ENCODE measurements at places on chromosomes 13 and 19.

- DNase-seq = no peak
Observed at GRCh38 chr19:12751635-12752034, at the start of gene BEST2. Gene BEST2 (plus strand): TSS chr19:12751791. CDS start chr19:12752593, 802 bp downstream.

- no peak for DNase-seq
Observed at GRCh38 chr13:79802389-79803085, 321.6 kb downstream of the NDFIP2 start.

GRCh38 chr19:17393002-17393401, 994 bp downstream of the CCDC194 start:
- no peak for DNase-seq

GRCh38 chr13:97257800-97258799, 36.0 kb downstream of the MBNL2 start:
- DNase-seq = peak; percentile 81

- DNase-seq = no peak
Observed at GRCh38 chr13:74389056-74389455, 254.9 kb upstream of the KLF12 start.

- DNase-seq = peak; percentile 88
Observed at GRCh38 chr19:24140099-24140498, 53.1 kb downstream of the ZNF254 start.

GRCh38 chr19:1653300-1653628, 849 bp upstream of the TCF3 start:
- DNase-seq = no peak

GRCh38 chr13:59587971-59588716, 575.6 kb downstream of the DIAPH3 start:
- DNase-seq = no peak

DNA sequence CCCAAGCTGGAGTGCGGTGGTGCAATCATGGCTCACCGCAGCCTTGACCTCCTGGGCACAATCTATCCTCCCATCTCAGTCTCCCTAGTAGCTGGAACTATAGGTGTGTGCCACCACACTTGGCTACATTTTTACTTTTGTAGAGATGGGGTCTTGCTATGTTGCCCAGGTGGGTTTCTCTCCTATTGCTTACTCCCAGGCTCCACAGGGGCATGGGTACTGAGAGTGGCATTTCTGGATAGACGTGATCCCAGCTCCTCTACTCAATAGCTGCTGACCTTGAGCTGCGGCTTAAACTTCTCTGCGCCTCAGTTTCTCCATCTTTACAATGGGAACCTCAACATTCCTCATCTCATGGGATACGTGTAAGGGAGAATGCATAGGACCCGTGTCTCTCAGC, 11.6 kb downstream of the MVB12A start:
- no peak for DNase-seq

DNA sequence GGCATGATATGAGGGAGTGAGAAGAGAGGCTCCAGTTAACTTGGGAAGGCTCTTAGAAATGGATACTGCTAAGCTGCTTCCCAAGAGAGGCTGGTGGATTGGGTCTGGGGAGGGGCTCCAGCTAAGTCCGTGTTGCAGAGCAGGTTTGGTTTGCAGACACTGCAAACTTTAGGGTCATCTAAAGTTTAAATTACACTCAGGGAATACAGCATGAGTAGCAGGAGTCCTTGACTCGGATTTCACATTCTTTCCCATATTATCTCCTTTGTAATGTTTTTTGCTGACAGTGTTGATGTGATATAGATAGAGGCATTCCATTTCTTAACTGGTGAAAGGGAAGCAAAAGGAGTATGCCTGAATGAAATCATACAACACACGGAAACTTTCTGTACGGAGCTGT, 31.9 kb downstream of the SGCG start:
- DNase-seq = peak; percentile 43

- DNase-seq = no peak
Observed at GRCh38 chr19:38203197-38203596, 20.8 kb downstream of the DPF1 start.

DNA sequence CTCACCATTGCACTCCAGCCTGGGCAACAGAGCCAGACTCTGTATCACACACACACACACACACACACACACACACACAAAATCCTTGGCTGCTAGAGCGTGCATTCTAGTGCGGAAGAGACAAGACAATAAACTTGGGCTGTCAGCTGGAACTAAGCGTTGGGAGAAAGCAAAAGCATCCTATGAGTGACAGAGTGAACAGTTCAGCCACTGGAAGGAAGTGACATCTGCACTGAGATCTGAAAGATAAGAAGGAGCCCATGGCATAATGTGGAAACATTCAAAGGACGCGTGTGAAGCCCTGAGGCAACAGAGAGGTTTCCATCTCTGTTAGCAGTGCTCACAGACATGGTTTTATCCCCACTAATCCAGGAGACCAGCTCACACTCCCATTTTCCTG, 3.5 kb upstream of the SLC1A5 start:
- DNase-seq = no peak

Measured in non-pigmented ciliary epithelial cell (primary cell).